ENCODE measurements at places on chromosomes 4 and X.

- DNase-seq: no peak
Observed at GRCh38 chrX:45322382-45322781, 121.7 kb upstream of the DIPK2B start.

- DNase-seq: peak; percentile 3
Observed at GRCh38 chr4:8410641-8411271, 29.8 kb downstream of the ACOX3 start.

- no peak for DNase-seq
Observed at GRCh38 chrX:56572975-56573374, 9.5 kb downstream of the UBQLN2 start.

GRCh38 chrX:23907111-23907497 is 634 bp downstream of the APOO start:
- no peak for DNase-seq

- no peak for DNase-seq
Observed at GRCh38 chrX:153875391-153876111, 10.4 kb downstream of the L1CAM start.

All from NCI-H510A treated with DMSO at 0.1 percent for 48 hours (cell line).